ENCODE measurements at places on chromosomes 6 and 20. TPM values are rescaled to one million over a fixed set of nuclear protein-coding genes. Genes with fewer than 3 reads are reported as not detected.

DNA sequence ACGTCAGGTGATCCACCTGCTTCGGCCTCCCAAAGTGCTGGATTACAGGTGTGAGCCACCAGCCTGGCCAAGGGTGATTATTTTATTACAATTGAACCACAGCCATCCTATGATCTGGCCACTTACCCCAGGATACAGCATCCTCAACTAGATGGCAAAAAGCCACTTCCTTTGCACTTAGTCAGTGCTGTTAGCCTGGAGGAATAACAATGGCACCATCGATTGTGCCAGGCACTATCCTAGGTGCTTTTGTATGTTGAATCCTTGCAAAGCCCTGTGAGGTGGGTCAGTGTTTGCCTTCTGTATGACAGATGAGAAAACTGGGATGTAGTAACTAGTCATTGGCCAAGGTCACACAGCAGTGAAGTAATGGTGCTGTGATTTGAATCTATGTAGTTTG is 11.2 kb upstream of the TTPAL start:
- H3K36me3 ChIP-seq = no peaks in the 10 kb centered on the region
- no peak overlapping the region for H3K4me3 ChIP-seq
- no peak overlapping the region for H3K27ac ChIP-seq
- no peaks in the 10 kb centered on the region for H3K4me1 ChIP-seq
- H3K27me3 ChIP-seq = peaks cover 6% of the 10 kb centered on the region

DNA sequence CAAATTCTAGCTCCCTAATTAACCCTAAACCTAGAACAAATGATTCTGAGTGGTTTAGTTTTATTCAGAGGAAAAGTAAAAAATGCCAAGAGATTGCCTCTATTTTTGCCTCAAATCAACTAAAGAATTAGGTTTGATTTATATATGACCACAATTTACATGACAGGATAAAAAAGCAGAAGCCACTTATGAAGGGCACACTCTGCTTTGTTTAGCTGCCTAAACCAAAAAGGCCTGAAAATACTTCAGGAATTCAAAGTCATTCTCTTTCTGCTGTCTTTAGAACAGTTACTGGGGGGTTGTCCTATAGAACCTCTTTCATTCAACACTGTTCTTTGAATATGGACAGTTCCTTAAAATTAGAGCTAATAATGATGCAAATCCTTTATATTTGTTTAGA is 5.3 kb downstream of the FBXO5 start:
- H3K27me3 ChIP-seq = no peaks in the 10 kb centered on the region
- H3K36me3 ChIP-seq = peaks cover 17% of the 10 kb centered on the region
- H3K4me3 ChIP-seq = no peak overlapping the region
- DNase-seq = no peak
- peaks cover 21% of the 10 kb centered on the region for H3K4me1 ChIP-seq

DNA sequence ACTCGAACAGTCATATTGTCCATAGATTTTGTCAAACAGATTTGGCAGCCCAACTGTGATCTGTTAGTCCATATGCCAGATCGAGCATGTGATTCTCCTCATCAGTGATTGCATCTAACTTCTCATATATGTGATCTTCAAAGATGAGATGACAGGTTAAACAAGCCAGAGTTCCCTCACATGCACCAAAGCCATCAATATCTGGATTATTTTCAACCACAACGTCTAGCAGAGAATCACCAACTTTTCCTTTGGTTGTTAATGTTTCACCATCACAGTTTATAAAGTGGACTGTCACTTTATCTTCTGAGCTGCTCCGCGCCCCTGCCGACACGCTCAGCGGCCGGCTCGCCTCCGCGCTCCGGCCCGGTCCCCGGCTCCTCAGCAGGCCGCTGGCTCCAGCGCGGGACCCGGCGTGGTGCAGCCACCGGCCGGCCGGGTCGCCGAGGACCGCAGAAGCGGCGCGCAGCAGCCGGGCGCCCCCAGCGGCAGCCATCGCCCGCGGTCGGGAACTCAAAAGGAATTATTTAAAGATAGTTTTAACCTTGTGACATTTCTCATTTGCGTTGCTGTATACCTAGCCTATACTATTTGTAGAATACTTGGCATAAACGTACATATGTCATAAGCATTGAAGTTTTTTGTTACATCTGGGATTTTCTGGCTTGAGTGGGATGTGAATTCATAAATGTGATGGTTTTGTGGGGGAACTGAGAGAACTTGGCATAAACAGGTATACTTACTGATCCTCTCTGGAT is 40.1 kb upstream of the DYNLRB1 start:
- no peaks in the 10 kb centered on the region for H3K4me1 ChIP-seq
- H3K4me3 ChIP-seq = no peak overlapping the region
- H3K36me3 ChIP-seq = peaks cover 34% of the 10 kb centered on the region
- H3K27me3 ChIP-seq = no peaks in the 10 kb centered on the region

- H3K4me1 ChIP-seq = no peaks in the 10 kb centered on the region
- H3K4me3 ChIP-seq = no peak overlapping the region
- H3K27me3 ChIP-seq = no peaks in the 10 kb centered on the region
- H3K36me3 ChIP-seq = no peaks in the 10 kb centered on the region
Measured at GRCh38 chr6:159184559-159184958, 15.4 kb downstream of the FNDC1 start.

DNA sequence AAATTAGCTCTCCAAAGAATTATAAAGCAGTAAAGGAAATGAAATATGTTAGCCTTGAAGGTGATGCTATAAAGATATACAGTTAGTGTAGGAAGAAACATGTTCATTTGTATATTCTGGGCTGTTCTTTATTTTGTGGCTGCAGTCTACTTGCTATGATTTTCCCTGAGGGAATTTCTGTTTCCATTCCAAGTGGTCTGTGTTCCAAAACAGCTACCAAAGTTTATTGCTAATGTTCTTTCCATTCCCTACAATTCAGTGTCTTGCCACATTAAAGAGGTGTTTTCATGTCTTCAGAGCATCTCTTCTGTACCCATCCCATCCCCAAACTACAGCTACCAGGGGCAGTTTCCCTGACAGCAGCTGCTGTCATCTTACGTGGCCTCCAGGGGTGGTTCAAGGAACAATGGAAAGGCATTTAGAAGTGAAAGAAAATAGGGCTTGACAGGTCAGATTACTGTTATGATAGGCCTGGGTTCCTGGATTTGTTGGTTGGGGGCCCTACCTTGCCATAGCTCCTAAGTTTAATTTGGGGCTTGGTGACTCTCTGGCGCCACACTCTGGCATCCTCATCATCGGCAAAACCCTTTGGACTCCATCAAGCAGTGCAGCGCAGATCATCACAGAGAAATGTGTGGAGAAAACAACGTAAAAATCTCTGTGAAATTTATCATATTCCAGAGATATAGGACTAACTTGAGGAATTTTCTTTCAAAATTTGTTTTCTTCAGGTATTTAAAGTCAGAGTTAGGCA is 33.8 kb upstream of the AIG1 start:
- no peaks in the 10 kb centered on the region for H3K36me3 ChIP-seq
- no peak overlapping the region for H3K27ac ChIP-seq
- no peaks in the 10 kb centered on the region for H3K4me1 ChIP-seq
- no peaks in the 10 kb centered on the region for H3K27me3 ChIP-seq
- H3K4me3 ChIP-seq = no peak overlapping the region
- DNase-seq = peak; percentile 35

DNA sequence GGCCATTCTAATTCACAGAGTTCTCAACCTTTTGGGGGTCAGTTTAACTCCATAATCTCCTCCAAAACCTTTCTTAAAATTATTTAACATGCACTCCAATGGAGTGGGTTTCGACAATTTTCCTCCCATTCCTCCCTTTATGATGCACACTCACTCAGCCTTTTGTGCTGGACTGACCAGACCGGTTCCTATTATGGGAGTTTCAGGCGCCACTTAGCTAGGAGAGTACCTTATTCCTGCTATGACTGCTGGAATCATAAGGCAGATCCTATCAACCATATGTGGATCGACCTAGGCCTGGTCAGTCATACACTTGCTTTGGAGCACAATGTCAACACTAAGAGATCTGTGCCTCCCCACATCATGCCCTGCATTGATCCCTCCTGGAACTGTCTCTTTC is 63.9 kb upstream of the MOCS1 start:
- H3K27ac ChIP-seq = no peak overlapping the region
- no peak for DNase-seq
- no peaks in the 10 kb centered on the region for H3K4me1 ChIP-seq
- no peaks in the 10 kb centered on the region for H3K27me3 ChIP-seq
- no peak overlapping the region for H3K4me3 ChIP-seq

- H3K4me1 ChIP-seq = no peaks in the 10 kb centered on the region
- H3K36me3 ChIP-seq = peaks cover 22% of the 10 kb centered on the region
- H3K27me3 ChIP-seq = no peaks in the 10 kb centered on the region
- no peak overlapping the region for H3K27ac ChIP-seq
Measured at GRCh38 chr6:87222676-87223075, 67.3 kb downstream of the ZNF292 start.

- no peak overlapping the region for H3K4me3 ChIP-seq
- H3K36me3 ChIP-seq = no peaks in the 10 kb centered on the region
- no peaks in the 10 kb centered on the region for H3K4me1 ChIP-seq
- H3K27me3 ChIP-seq = no peaks in the 10 kb centered on the region
- no peak for DNase-seq
Measured at GRCh38 chr20:52004715-52005114, 186.9 kb downstream of the ZFP64 start.

- no peak overlapping the region for H3K27ac ChIP-seq
- H3K4me1 ChIP-seq = no peaks in the 10 kb centered on the region
- H3K27me3 ChIP-seq = no peaks in the 10 kb centered on the region
- no peaks in the 10 kb centered on the region for H3K36me3 ChIP-seq
Measured at GRCh38 chr6:83717809-83718208, 8.9 kb upstream of the SNAP91 start.

DNA sequence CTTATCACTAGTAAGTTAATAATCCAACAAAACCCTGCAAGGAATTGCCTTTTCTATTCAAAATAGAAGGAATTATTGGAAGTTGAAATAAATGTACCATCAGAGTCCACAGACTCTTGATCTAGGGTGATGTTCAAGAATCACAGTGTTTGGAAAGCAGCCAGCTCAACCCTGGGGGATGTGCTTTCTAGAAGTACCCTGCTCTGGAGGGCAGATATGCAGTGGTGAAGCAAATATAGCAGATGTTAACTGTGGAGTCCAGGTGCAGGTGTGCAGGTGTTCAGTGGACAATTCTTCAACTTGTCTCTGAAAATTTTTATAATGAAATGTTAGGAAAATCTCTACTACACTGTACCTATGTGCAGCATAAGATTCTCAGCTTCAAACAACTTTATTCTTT is 9.1 kb upstream of the INSM1 start:
- no peak for DNase-seq
- H3K4me3 ChIP-seq = no peak overlapping the region
- H3K4me1 ChIP-seq = peaks cover 12% of the 10 kb centered on the region
- H3K27ac ChIP-seq = no peak overlapping the region
- H3K36me3 ChIP-seq = no peaks in the 10 kb centered on the region
- peaks cover 5% of the 10 kb centered on the region for H3K27me3 ChIP-seq

DNA sequence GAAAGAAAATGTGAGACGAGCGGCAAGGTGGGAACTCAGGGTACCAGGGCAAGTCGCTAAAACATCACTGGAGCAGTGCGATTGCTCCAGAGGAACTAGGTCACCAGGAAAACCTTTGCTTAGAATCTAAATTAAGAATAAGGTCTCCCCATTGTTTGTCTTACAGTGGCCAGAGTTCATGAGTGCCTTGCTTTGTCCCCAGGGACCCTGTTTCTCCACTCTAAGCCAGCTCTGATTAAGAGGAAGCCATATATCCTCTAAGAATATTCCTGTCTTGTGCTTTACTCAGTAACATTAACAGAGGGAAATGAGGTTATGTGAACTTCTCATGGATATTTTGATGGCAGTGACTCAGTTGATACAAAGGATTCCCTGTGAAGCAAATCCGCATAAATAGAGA is 305.8 kb downstream of the CD83 start:
- H3K4me3 ChIP-seq = no peak overlapping the region
- no peak for DNase-seq
- no peaks in the 10 kb centered on the region for H3K36me3 ChIP-seq
- no peaks in the 10 kb centered on the region for H3K4me1 ChIP-seq

DNA sequence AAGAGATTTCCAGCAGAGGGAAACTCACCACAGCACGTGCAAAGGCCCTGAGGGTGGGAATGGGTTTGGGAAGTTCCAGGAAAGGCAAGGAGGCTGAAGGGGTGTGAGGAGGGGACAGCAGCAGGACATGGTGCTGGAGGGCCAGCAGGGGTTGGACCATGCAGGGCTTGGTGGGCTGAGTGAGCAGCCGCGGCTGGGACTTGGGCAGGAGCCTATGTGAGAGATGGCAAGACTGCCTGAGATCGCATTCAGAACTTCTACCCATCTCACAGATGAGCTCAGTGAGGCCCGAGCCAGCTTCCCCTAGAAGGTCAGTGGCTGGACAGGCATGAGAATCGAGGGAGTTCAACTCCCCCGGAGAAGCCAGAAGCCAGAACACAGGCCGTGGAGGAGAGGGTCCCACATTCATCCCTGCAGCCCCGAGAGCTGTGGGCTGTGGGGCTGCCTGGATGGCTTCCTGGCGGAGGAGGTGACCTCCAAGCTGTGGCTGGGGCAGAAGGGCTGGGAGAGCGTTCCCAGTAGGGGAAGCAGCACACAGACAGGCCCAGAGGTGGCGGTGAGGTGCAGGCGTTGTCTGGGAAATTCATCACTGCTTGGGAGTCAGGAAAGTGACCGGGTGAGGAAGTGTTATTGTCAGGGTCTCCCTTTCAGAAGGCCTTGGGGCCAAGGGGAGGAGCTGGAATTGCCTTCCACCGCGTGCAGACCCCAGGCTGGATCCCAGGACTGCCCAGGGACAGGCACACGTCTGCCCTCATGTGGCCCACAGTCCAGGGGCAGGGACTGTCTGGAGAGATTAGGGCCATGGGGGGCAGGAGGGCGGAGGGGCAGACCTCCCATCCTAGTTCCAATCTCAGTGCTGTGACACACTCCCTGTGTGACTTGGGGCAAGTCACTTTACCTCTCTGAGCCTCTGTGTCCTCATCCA is 103.8 kb downstream of the CEBPB start:
- no peak overlapping the region for H3K27ac ChIP-seq
- peaks cover 9% of the 10 kb centered on the region for H3K4me1 ChIP-seq
- no peaks in the 10 kb centered on the region for H3K27me3 ChIP-seq
- no peak for DNase-seq
- no peaks in the 10 kb centered on the region for H3K36me3 ChIP-seq

DNA sequence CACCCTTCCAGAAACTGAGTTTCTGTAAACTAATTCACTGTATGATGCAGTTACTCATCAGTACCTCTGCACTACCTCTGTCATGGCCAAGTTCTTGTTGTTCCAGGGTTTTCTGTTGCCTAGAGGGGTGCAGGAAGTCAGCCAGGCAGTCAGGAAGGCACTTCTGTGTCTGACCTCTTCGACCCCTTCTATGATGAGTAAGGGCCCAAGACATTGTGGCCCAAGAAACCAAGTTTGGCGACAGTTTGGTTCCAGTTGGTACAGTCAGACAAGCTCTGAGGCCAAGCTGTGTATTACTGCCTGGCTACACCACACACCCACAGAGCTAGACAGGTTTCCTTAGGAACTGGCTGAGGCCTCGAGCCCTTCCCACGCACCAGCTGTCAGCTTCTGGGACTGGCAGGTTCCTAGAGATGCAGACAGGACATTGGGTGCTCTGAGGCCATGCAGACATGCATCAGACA is 41.2 kb downstream of the TRAF3IP2 start:
- no peaks in the 10 kb centered on the region for H3K27me3 ChIP-seq
- H3K27ac ChIP-seq = no peak overlapping the region
- no peak overlapping the region for H3K4me3 ChIP-seq
- DNase-seq = no peak
- H3K4me1 ChIP-seq = peaks cover 22% of the 10 kb centered on the region

- H3K27me3 ChIP-seq = no peaks in the 10 kb centered on the region
- no peaks in the 10 kb centered on the region for H3K36me3 ChIP-seq
- DNase-seq = no peak
- H3K4me3 ChIP-seq = no peak overlapping the region
- no peak overlapping the region for H3K27ac ChIP-seq
- H3K4me1 ChIP-seq = no peaks in the 10 kb centered on the region
Measured at GRCh38 chr6:19691465-19692167, 145.6 kb upstream of the ID4 start.

Gene MDFI
- total RNA-seq = not detected

Gene GLP1R
- total RNA-seq = not detected

Gene DEFB132
- not detected for total RNA-seq

Gene HUS1B
- total RNA-seq = 1.1 TPM
